ENCODE measurements at places on chromosomes 1 and 21.
A peak's percentile ranks its signal among the peaks of the same experiment; 100 is the strongest.

DNA sequence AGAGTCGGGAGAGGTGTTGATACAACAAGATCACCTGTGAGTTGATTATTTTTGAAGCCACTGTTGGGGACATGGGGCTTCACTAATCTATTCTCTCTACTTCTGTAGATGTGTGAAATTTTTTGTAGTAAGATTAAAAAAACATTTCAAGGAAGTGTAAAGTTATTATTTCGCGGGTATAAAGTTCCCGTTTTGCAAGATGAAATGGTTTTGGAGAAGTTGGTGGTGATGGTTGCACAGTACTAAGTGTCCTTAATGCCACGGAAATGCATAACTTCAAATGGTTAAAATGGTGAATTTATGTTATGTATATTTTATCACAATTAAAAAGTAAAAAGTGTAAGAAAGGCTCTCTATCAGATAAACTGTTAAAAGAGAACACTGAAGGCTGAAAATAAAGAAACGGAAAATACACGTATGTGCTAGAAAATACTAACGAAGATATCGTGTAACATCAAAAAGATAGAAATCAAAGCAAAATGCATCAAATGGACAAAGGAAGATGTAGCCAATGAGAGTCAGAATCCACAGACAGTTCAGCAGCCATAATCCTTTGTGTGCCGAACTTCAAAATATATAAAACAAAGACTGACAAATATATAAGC, 2.9 kb upstream of the ITGB2 start:
- no peak for DNase-seq

GRCh38 chr1:204927673-204928641, 57.3 kb downstream of the NFASC start:
- DNase-seq, result no peak

GRCh38 chr1:112502826-112503225, 5.9 kb upstream of the WNT2B start:
- no peak for DNase-seq

- no peak for DNase-seq
Observed at GRCh38 chr1:112114540-112114939, 125.1 kb upstream of the KCND3 start.

GRCh38 chr1:43435146-43436145, 18.3 kb downstream of the HYI start:
- DNase-seq, result no peak

GRCh38 chr21:39137248-39138178, 45.7 kb downstream of the PSMG1 start:
- peak; percentile 31 for DNase-seq

GRCh38 chr1:228964178-228965089, 229.2 kb downstream of the RHOU start:
- no peak for DNase-seq

- no peak for DNase-seq
Observed at GRCh38 chr1:33338440-33339211, 17.7 kb upstream of the A3GALT2 start.

GRCh38 chr1:233242827-233243483, 52.6 kb downstream of the PCNX2 start:
- no peak for DNase-seq

GRCh38 chr1:43492826-43493225, 37.9 kb upstream of the PTPRF start:
- DNase-seq, result no peak

GRCh38 chr1:234916840-234917239, 211.8 kb downstream of the TOMM20 start:
- DNase-seq, result no peak

- no peak for DNase-seq
Observed at GRCh38 chr1:1427820-1428148, 6.7 kb upstream of the ANKRD65 start.

GRCh38 chr21:25977068-25977611, 193.4 kb downstream of the APP start:
- no peak for DNase-seq

DNA sequence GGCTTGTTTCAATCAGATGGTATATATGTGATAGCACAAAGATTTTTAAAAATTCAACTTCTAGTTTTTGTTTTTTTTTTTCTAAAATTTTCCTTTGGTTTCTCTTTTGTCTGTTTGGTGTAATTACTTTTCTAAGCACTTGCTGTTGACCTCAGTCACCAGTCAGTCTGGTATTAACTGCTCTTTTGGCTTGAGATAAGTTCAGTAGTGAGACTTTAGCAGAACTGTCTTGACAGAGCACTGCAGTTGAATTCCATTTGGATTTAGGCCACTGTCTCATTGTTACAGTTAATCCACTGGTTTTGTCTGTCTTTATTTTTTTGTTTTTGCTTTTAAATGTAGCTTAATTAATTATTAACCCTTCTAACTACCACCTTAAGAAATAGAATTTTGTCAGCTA, 36.2 kb downstream of the OSBPL9 start:
- no peak for DNase-seq

GRCh38 chr1:25109531-25109951, 122.8 kb downstream of the SYF2 start:
- DNase-seq, result no peak

DNA sequence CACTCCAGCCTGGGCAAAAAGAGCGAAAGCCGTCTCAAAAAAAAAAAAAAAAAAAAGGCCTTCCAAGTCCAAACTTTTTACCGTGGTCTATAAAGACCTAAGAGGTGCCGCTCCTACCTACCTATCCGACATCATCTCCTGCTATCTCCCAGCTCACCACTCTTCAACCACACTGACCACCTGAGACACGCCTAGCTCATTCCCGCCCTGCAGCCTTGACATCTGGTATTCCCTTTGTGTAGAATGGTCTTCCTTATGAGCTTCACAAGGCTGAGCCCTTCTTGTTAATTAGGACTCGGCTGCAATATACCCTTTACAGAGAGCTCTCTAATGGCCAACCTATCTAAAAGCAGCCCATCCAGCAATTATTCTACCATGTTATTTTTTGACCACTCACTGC, 680 bp downstream of the MAGOH start:
- DNase-seq, result no peak

Measured in NCI-H510A (cell line).